ENCODE measurements at places on chromosomes 16 and 17. TPM values are rescaled to one million over a fixed set of nuclear protein-coding genes. Genes with fewer than 3 reads are reported as not detected.

GRCh38 chr16:31451201-31451600 lies 8.1 kb upstream of the ARMC5 start:
- H3K4me1 ChIP-seq = peaks cover 18% of the 10 kb centered on the region
- H3K4me3 ChIP-seq = no peak overlapping the region
- H3K27me3 ChIP-seq = no peaks in the 10 kb centered on the region

- H3K36me3 ChIP-seq = no peaks in the 10 kb centered on the region
- H3K4me1 ChIP-seq = no peaks in the 10 kb centered on the region
- H3K4me3 ChIP-seq = no peak overlapping the region
Measured at GRCh38 chr16:24013054-24013636, 177.4 kb downstream of the PRKCB start.

DNA sequence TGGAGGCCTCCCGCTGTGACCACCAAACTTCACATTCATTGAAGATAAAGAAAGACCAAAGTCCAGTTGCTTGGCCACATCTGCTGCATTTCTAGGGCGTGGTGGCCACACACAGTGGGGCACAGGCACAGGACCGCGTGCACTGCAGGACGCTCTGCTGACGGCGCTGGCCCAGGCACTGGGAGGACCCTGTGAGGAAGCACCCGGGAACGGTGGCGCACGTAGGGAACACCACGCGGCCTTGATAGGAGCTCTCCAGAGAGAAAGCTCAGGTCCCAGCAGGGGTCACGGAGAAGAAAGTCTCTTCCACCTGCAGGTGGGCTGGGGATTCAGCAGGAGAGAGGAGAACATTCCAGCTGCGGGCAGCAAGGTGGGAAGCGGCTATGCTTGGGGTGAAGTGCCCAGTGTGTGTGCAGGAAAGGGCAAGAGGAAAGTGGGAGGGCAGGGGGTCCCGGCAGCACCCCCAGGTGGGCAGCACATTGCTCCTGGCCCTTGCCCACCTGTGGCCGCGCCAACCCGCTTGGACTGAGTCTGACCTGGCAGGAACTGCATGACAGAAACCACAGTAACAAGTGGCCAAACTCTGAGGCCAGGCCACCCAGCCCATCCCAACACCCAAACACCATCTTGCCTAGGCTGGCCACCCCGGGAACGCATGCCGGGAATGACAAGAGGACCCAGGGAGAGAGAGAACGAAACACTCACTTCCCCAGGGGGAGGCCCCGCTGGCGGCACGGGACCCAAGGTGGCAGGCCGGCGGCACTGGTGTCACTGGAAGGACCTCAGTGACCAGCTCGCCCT lies 32.8 kb downstream of the TBC1D16 start:
- H3K27me3 ChIP-seq = no peaks in the 10 kb centered on the region
- no peaks in the 10 kb centered on the region for H3K36me3 ChIP-seq
- no peak for DNase-seq
- no peak overlapping the region for H3K4me3 ChIP-seq
- H3K4me1 ChIP-seq = peaks cover 5% of the 10 kb centered on the region

GRCh38 chr16:84471316-84471715 lies 33.1 kb downstream of the MEAK7 start:
- no peak overlapping the region for H3K27ac ChIP-seq
- no peak for DNase-seq
- no peak overlapping the region for H3K4me3 ChIP-seq
- no peaks in the 10 kb centered on the region for H3K27me3 ChIP-seq

- H3K27me3 ChIP-seq = peaks cover 63% of the 10 kb centered on the region
- no peak overlapping the region for H3K4me3 ChIP-seq
- H3K36me3 ChIP-seq = no peaks in the 10 kb centered on the region
- no peak for DNase-seq
- H3K4me1 ChIP-seq = no peaks in the 10 kb centered on the region
Measured at GRCh38 chr17:65314212-65314611, 177.0 kb downstream of the RGS9 start.

- peak; percentile 78 for DNase-seq
- H3K36me3 ChIP-seq = no peaks in the 10 kb centered on the region
- no peak overlapping the region for H3K27ac ChIP-seq
- no peaks in the 10 kb centered on the region for H3K4me1 ChIP-seq
- no peak overlapping the region for H3K4me3 ChIP-seq
Measured at GRCh38 chr17:79905832-79906231, 66.6 kb upstream of the CBX4 start.

GRCh38 chr17:1710807-1711553 lies 803 bp upstream of the TLCD2 start:
- H3K4me1 ChIP-seq = peaks cover 33% of the 10 kb centered on the region
- H3K4me3 ChIP-seq = peak overlapping the region; percentile 70
- peak; percentile 28 for DNase-seq
- peaks cover 21% of the 10 kb centered on the region for H3K36me3 ChIP-seq
- peak overlapping the region; percentile 57 for H3K27ac ChIP-seq

DNA sequence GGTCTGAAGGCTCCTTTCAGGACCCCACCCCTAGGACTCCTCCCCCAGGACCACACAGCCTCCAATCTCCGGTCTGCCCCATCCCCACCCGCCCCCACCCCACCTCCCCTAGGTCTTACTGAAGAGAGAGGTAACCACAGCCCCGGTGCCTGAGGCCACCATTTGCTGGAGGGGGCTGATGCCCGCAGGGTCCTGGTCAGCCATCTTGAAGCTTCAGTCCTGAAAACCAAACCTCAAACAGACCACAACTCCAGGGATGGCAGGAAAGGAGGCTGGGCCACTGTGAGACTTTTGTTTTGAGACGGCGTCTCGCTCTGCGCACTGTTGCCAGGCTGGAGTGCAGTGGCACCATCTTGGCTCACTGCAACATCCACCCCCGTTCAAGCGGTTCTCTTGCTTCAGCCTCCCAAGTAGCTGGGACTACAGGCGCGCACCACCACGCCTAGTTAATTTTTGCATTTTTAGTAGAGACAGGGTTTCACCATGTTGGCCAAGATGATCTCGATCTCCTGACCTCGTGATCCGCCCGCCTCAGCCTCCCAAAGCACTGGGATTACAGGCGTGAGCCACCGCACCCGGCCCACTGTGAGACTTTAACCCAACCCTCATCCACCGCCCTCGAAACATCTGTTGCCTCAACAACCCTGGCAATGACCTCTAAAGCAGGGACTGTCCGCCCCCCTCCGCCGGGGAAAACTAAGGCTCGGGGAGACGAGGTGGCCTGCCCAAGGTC lies 1.1 kb downstream of the SLC25A39 start:
- H3K27ac ChIP-seq = peak overlapping the region; percentile 51
- peaks cover 31% of the 10 kb centered on the region for H3K36me3 ChIP-seq
- DNase-seq = no peak
- peak overlapping the region; percentile 81 for H3K4me3 ChIP-seq
- H3K4me1 ChIP-seq = peaks cover 8% of the 10 kb centered on the region

DNA sequence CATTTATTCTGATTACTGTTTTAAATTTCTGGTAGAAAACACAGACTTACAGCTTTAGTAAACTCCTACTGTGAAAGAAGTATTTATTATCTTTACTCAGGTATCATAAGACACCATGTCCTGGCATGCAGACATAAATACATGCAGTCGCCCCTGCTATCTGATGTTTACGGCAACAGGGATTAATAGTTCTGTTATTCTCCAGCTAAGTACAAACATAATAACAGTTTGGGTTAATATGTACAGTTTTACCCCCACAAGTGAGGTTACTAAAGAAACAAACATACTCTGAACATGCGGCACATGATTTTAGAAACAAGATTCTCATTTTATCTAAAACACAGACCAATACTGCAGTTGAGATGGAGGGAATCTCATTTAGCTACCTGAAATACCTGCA lies 170.8 kb downstream of the ABCA8 start:
- H3K4me3 ChIP-seq = no peak overlapping the region
- H3K27ac ChIP-seq = no peak overlapping the region
- H3K27me3 ChIP-seq = peaks cover 10% of the 10 kb centered on the region
- no peaks in the 10 kb centered on the region for H3K36me3 ChIP-seq

- DNase-seq = peak; percentile 56
- H3K4me3 ChIP-seq = no peak overlapping the region
- H3K27me3 ChIP-seq = no peaks in the 10 kb centered on the region
- no peaks in the 10 kb centered on the region for H3K4me1 ChIP-seq
- H3K27ac ChIP-seq = no peak overlapping the region
- H3K36me3 ChIP-seq = no peaks in the 10 kb centered on the region
Measured at GRCh38 chr17:32222621-32223020, 43.0 kb upstream of the RHBDL3 start.

DNA sequence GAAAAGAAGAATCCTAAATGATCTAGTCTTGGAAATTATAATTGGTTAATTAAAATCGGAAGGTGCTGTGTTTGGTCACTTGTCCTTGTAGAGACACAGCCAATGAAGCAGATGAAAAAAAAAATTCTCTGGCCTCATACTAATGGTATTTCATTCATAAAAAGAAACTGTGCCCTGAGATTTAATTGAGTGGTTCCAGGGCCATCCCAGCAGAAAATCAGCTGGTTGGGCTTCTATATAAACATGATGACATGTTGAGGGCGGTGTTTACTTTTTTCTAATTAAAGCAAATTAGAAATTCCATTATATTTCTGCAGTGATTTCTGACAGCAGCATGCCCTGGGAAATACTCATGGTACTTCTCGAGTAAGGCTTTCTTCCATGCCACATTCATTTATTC lies 191.9 kb upstream of the KCNJ16 start:
- H3K27me3 ChIP-seq = no peaks in the 10 kb centered on the region
- no peaks in the 10 kb centered on the region for H3K4me1 ChIP-seq
- H3K36me3 ChIP-seq = no peaks in the 10 kb centered on the region

DNA sequence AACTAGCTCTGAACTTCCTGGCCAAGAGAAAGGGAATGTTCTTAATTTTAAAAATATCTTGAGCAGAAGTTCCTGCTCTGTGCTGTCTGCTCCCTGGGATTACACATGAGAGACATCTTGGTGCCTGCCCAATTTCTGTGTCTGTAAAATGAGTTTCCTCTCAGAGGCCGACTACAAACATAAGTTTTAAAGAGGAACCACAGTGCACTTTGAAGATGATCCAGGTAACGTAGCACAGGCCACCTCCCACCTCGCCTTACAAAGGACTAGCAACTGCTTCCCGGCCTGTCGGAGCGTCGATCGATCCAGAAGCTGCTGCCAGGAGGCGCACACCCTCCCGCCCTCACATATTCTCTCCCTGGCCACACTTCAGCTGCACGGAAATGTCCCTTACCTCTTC lies 55.0 kb upstream of the ATP2A3 start:
- H3K27me3 ChIP-seq = no peaks in the 10 kb centered on the region
- no peak overlapping the region for H3K27ac ChIP-seq
- H3K4me3 ChIP-seq = no peak overlapping the region
- H3K4me1 ChIP-seq = no peaks in the 10 kb centered on the region
- no peak for DNase-seq

DNA sequence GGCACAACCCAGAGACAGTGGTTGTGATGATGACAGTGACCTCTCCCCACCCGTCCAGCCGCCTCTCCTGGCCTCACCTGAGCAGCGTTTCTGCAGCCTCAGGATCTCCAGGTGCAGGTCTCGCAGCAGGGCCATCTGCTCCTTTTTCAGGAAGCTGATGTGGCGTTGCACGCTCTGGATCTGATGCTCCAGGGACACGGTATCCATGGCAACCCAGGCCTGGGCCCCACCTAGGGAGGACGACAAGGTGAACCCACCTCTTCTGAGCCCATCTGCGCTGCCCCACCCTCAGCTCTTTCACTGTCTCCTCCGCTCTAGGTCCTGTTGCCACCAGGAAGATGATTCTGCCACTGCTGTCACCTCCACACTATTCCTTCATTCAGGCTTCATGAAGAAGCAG lies 14.5 kb downstream of the CCDC92B start:
- H3K4me3 ChIP-seq = no peak overlapping the region
- no peaks in the 10 kb centered on the region for H3K27me3 ChIP-seq
- no peaks in the 10 kb centered on the region for H3K36me3 ChIP-seq
- no peaks in the 10 kb centered on the region for H3K4me1 ChIP-seq

GRCh38 chr16:50711862-50712559 lies 18.6 kb downstream of the NOD2 start:
- no peaks in the 10 kb centered on the region for H3K36me3 ChIP-seq
- DNase-seq = no peak
- H3K27me3 ChIP-seq = no peaks in the 10 kb centered on the region
- no peak overlapping the region for H3K27ac ChIP-seq

DNA sequence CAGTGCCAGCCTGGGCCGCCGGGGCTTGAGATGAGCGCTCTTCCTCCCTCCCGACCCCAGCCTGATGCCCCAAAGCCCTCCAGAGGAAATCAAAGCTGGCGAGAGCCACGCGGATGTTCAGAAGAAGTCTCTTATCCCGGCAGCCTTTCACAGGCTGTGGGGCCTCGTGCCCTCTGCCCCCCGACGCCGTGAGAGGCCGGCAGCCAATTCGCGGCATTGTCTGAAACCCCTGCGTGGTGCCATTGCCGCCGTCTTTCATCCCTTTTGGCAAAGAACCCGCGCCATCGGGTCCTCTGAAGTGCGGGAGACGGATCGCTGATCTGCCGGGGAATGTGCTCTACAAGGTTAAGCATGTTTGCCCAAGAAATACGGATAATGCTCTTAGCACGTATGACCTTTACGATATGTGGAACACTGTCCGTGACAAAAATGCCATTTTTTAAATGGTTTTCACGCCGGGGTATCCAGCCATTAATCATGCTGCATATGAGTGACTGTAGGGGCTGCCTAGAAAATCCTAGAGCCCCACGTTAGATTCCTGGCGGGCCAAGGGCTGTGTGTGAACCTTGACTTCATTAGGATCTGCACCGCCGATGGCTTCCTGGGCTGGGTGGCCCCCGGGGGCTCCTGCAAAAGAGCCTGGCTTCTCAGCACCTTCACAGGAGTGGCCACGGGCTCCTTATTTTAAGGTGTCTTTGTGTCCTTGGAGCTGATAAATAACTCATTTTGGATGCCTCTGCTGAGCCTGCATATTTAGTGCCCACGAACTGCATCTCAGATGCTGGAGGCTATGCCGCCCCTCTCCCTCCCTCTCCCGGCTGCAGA lies 165.1 kb upstream of the TNRC6C start:
- no peak overlapping the region for H3K4me3 ChIP-seq
- H3K4me1 ChIP-seq = no peaks in the 10 kb centered on the region
- H3K36me3 ChIP-seq = no peaks in the 10 kb centered on the region

- H3K36me3 ChIP-seq = peaks cover 4% of the 10 kb centered on the region
- DNase-seq = peak; percentile 3
- H3K27me3 ChIP-seq = 0 out of 2 replicates have a peak, but pooled peaks cover 3% of the 10 kb centered on the region
- H3K4me1 ChIP-seq = peaks cover 6% of the 10 kb centered on the region
Measured at GRCh38 chr16:50025537-50025931, 509 bp downstream of the CNEP1R1 start.

GRCh38 chr17:1107777-1108477 lies 71.9 kb downstream of the ABR start:
- H3K36me3 ChIP-seq = no peaks in the 10 kb centered on the region
- DNase-seq = no peak
- H3K4me3 ChIP-seq = peak overlapping the region; percentile 80
- H3K27me3 ChIP-seq = no peaks in the 10 kb centered on the region
- peak overlapping the region; percentile 100 for H3K27ac ChIP-seq

GRCh38 chr16:56933828-56934598 lies 2.1 kb downstream of the HERPUD1 start:
- DNase-seq = no peak
- H3K27me3 ChIP-seq = no peaks in the 10 kb centered on the region
- H3K27ac ChIP-seq = no peak overlapping the region
- peak overlapping the region; percentile 95 for H3K4me3 ChIP-seq

LGALS9B gene
- not detected for total RNA-seq

CIITA gene
- not detected for total RNA-seq

PIMREG gene
- total RNA-seq = 67.6 TPM

ABCA10 gene
- 0.12 TPM for total RNA-seq
